ENCODE measurements at places on chromosomes 2 and 18.

- no peak for DNase-seq
These were observed 69.6 kb downstream of the SRBD1 start for GRCh38 chr2:45541450-45541849.

GRCh38 chr2:54054271-54054670 lies 61.1 kb upstream of the ACYP2 start:
- no peak for DNase-seq

DNA sequence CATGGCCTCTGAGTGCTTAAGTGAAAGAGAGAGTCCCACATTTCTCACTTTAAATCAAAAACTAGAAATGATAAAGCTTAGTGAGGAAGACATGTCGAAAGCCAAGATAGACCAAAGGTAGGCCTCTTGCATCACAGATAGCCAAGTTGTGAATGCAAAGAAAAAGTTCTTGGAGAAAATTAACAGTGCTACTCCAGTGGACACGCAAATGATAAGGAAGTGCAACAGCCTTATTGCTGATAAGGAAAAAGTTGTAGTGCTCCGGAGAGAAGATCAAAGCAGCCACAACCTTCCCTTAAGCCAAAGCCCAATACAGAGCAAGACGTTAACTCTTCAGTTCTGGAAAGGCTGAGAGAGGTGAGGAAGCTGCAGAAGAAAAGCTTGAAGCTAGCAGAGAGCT lies 32.1 kb downstream of the PSMD1 start:
- no peak for DNase-seq

DNA sequence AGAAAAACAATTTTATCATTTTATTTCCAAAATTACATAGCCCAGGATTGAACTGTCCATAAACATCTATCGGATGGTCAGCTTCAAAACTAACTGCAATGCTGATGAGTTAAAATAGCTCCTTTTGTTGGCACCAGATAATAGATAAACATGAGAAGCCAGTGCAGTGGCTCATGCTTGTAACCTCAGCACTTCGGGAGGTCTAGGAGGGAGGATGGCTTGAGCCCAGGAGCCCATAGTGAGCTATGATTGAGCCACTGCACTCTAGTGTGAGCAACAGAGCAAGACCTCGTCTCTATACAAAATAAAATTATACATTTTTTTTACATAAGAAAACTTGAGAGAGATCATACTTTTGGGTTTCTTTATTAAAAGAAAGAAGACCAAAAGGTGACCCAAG lies 34.6 kb upstream of the IMPA2 start:
- no peak for DNase-seq

DNA sequence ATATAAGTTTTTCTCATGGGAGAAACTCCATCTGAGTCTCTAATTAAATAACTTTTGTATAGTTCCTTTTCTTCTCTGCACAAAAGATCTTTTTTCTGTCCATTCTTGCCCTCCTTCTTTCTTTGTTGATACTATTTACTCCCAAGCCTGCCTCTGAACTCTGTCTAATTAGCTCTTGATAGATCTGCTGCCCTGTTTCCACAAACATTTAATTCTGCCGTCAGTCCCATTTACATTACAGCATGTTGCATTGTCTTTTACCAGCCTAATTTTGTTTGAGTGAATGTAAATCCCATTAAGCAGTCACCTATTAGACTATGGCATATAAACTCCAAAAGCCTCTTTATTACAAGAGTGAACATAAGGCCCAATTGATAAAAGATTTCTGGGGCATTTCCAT lies 254.4 kb downstream of the ERBB4 start:
- no peak for DNase-seq

DNA sequence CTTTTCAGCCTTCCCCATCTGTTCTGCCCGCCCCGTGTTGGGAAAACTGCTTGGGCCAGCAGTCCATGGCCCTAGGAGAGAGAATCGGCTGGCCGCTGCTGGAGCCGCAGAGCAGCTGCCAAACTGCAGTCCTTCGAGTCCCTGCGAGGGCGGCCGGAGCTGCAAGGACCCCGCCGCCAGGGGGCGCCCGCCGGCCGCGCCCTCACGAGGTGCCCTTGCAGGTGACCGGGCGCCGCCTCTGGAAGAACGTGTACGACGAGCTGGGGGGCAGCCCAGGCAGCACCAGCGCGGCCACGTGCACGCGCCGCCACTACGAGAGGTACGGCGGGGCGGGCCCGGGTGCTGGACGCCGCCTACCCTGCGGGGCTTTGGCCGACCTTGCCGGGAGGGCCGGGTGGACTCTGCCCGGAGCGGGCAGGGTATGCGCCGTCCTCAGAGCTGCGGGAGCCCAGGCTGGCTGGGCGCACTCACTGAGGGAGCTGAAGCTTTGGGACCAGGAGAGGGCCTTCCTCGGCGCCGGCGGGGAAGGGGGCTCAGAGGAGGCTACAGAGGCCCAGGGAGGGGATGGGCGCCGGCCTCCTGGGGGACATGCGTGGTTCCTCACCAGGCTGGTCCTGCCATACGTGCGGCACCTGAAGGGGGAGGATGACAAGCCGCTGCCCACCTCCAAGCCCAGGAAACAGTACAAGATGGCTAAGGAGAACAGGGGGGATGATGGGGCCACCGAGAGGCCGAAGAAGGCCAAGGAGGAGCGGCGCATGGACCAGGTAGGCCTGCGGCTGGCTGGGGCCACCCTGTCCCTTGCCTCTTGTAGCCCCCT lies 13.6 kb downstream of the ARID5A start:
- DNase-seq: no peak

DNA sequence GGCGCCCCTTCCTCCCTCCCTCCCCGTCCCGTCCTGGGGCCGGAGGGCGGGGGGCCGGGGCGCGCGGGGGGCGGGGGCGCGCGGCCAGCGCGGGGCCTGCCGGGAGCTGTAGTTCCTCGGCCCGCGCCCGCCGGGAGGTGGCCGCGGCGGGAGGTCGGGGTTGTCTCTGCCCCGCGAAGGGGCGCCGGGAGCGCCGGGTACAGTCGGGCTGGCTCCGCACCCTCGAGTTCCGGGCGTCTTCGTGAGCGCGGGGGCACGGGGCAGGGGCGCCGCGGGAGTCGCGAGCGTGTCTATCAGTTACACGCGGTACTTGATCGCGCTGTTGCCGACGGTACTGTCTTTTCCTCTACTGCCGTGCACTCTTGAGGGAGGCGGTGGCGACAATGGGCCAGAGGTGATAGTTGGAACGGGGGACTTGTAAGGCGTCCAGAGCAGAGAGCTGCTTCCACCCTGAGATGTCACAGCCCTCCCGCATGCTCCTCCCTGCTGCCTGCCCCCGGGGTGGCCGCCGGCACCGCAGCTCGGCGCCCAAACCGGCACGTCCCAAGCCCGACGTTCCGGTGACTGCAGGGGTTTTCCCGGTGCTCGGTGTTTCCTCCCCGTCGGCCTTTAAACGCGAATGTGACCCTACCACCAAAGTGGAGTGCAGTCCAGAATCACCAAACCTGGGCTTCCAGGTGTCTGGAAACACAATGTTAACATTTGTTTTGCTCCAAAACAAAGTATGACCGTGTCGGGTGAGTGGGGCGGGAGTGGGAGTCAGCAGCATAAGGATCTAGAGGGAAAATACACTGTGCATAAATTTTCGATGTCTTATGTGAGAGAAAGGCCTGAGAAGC lies at the start of gene PRKD3:
TSS of gene PRKD3 (minus strand) at position 48 of the 839 bp plus-strand sequence. CDS start 8,309 bp downstream, outside the sequence.
- DNase-seq: no peak

GRCh38 chr2:62415518-62415917 lies 90.5 kb downstream of the TMEM17 start:
- no peak for DNase-seq

DNA sequence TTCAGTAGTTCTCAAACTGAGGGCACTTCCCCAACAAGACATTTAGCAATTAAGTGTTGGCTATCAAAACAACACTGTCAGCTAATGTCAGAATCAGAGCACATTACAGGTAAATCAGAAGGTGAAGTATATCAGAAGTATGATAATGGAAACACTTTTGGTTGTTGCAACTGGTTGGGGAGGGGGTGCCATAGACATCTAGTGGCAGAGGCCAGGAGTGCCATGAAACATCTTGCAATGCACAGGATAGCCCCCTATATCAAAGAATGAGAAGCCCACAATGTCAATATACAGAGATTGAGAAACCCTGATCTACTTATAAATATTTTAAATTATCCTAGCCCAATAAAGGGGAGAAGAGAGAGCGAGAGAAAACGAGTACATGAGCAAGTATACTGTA lies 4.9 kb upstream of the XPO1 start:
- DNase-seq: no peak

DNA sequence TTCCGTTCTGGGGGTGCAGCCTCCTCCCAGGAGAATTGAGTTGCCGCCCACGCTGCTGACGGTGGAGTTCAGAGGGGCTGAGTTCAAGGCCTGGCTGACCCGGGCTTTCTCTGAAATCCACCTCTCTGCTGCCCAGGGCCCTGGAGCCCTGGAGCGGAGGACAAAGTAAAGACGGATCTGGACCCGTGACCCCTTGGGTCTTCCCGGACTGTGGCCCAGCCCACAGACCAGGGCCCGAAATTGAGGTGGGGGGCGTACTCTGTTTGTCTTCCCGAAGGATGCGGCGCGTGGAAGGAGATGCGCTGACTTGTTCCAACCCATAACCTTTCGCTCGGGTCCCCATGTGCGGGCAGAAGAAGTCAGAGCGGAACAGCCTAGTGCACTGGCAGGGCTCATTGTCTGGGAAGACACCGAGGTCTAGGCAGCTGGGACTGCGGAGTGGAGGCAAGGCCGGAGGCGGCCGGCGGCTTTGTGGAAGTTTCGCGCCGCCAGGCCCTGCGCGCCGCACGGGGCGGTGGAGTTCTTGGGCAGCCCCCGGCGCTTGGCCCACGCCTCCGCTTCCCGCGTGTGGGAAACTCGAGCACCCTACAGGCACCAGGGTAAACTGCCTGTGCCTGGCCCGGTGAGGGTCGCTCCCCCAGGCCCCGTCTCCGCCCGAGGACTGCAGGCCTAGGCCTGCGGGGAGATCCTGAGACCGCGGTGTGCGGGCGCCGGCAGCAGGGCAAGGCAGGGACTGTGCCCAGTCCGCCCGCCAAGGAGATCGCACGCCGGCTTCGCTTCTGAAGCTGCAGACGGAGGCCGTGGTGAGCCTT lies 9.8 kb downstream of the POU3F3 start:
- no peak for DNase-seq

DNA sequence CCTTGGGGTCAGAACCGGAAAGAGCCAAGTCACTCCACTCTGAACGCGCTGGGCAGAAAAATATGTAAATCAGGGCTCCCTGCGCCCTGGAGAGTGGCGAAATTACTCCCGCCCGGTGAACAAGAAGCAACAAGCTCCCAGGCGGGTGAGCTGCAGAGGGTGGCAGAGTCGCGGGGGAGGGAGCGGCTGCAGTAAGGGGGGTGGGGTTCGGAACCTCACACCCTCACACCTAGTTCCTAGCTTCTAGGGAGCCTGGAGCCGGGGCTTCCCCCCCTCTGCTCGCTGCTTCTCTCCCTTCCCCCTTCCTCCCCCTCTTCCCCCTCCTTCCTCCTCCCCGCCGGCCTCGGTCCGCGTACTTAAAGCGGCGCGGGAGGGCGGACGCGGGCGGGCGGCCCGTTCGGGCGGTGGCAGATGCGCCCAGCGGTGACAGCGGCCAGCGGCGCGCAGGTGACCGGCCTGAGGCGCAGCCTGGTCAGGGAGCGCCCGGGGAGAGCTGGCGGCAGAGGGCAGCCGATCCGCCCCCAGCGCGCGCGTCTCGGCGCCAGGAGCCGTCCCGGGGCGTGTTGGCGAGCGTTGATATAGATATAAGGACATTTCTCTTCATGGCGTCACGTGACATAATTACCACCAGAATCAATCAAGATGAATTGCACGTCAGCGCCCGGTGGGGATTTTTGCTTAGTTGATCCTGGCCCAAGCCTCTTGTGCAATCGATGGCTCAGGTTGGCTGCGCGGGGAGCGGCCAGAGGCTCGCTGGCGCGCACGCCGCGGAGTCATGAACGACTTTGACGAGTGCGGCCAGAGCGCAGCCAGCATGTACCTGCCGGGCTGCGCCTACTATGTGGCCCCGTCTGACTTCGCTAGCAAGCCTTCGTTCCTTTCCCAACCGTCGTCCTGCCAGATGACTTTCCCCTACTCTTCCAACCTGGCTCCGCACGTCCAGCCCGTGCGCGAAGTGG lies at the start of gene HOXD11:
TSS of gene HOXD11 (plus strand) at position 700 of the 959 bp plus-strand sequence. CDS start at position 776, 76 bp downstream.
- no peak for DNase-seq

- DNase-seq: no peak
These were observed 29.3 kb upstream of the MEP1B start for GRCh38 chr18:32160547-32160946.

DNA sequence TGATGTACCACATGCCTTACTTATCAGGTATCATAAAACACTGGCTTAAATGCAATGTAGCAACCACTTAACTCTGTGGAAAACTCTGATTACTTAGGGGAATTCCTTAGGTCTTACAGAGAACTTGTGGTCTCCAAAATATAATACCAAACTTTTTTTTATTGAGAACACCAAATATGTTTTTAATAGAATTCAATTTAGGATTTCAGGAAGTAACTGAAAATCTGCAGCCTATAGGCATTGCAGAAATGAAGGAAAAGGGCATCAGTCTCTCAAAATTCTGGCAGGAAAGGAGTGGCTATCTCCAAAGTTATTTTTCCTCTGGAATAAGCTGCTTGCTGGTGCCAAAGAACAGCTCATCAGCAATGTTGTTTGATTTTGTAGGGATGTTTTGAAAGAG lies 105.3 kb upstream of the UGP2 start:
- DNase-seq: no peak

DNA sequence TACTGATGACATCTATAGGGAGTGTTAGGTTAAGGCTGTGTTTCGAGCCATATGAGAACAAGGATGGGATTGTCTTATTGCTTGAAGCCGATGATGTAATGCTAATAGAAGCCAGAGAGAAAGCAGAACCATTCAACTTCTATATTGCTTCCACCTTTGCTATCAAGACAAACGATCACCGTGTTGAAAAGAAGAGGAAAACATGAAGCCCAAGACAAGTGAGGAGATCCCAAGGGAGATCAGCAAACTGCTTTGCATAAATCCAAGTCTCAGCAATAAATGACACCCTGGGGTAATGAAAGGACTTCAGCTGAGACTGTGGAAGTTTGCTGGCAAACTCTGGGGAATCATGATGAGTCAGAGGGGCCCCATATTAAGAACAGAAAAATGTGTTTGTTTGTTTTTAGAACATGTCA lies 206.2 kb downstream of the NCKAP5 start:
- DNase-seq: peak; percentile 45

- no peak for DNase-seq
These were observed 146.4 kb upstream of the MAP2 start for GRCh38 chr2:209277444-209277843.

DNA sequence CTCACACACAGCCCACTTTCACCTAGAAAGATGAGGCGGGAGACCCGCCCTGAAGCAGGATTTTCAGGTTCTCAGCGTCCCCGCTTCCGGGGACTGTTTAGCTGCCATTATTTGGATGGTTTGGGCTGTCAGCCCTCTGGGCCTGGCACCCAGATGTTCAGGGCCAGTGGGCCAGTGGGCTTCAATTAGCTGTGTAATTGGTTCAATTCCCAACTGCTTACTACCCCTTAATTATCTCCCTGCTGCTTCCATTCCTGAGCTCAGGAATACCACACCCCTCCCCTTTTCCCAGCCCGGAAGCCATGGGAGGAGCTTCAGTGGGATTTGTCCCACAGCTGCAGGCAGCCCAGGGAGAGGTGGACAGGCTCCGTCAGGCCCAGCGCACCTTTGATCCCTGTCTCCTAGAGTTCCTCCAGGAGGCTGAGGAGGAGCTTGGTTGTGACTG lies 114.1 kb upstream of the MYCN start:
- DNase-seq: no peak

- peak; percentile 12 for DNase-seq
These were observed 186.1 kb upstream of the RAB12 start for GRCh38 chr18:8423051-8423557.

- DNase-seq: no peak
These were observed 46.1 kb downstream of the SDC1 start for GRCh38 chr2:20178666-20179465.
